Hepatic stellate cell (primary cell): ENCODE measurements at places on chromosomes 3 and 15.
A peak's percentile ranks its signal among the peaks of the same experiment; 100 is the strongest.

GRCh38 chr3:195821403-195822130 is 9.8 kb upstream of the MUC4 start:
- DNase-seq = no peak

DNA sequence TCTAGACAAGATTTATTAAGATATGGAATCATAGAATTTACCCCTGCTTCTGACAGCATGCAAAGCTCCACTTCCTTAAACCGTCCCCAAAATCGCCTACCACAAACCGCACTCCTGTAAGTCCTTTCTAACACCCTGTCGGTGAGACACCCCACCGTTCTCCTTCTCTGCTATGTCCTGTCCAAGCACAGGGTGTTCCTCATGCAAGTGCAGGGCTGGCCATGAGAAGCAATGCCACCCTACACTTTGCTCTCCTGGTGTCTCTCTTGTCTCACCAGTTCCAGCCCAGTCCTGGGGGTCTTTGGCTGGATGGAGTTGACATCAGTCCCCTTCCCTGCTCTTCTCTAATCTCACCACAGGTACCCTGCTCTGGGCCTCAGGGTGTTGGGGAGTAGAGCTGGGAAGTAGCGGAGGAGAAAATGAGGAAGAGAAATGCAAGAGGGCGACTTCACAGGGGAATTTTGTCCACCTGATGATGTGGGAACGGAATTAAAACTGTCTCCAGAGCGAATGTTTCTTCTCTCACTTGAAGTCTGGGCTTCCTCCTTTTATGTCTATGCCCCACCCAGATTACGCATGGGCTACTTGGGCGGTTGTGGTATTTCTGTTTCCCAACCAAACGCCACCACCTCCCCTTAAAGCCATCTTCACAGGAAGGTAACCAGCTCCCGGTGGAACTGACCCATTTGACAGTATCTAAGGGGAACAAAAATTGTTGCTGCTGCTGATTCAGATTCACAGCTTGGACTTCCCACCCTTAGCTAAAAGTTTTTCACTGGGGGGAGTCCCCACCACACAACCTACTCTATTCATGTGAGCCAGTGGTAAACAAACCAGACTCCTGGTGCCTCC is 49.9 kb downstream of the CASR start:
- no peak for DNase-seq

DNA sequence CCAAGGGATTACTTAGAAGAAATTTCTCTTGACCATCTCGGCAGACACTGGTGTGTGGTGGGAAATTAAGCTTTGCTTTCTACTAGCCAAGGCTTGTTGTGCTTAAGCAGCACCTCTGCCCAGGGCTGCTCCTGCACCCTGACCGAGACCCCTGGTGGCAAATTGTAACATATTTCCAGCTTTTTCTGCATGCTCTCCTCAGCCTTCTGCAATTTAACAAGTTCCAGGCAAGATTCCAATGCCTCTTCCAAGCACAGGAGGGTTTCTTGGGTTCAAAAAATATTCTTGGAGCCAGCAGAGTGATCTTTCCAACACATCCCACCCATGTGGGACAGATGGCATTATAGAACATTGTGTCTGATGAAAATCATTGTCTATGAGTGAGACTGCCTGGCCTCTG is 210.5 kb downstream of the CLSTN2 start:
- no peak for DNase-seq

DNA sequence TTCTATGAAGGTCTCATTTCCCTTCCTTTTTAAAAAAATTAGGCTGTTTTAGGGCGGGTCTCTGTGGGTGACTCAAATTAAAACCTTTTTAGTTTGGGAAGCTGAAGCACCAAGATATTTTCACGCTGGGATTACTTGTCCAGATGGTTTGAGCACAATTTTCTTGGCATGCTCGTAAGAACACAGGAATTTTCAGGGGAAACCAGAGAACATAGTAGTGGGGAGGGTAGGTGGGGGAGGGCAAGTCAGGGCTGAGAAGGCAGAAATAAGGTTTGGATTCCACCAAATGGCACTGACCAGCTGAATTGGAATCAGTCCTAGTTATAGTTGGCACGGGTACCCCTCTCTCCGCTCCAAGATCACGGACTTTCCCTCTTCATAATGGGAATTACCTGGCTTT is 97.3 kb upstream of the LRIG1 start:
- DNase-seq = no peak

GRCh38 chr3:100087198-100087597 is 27.1 kb downstream of the FILIP1L start:
- DNase-seq = no peak

DNA sequence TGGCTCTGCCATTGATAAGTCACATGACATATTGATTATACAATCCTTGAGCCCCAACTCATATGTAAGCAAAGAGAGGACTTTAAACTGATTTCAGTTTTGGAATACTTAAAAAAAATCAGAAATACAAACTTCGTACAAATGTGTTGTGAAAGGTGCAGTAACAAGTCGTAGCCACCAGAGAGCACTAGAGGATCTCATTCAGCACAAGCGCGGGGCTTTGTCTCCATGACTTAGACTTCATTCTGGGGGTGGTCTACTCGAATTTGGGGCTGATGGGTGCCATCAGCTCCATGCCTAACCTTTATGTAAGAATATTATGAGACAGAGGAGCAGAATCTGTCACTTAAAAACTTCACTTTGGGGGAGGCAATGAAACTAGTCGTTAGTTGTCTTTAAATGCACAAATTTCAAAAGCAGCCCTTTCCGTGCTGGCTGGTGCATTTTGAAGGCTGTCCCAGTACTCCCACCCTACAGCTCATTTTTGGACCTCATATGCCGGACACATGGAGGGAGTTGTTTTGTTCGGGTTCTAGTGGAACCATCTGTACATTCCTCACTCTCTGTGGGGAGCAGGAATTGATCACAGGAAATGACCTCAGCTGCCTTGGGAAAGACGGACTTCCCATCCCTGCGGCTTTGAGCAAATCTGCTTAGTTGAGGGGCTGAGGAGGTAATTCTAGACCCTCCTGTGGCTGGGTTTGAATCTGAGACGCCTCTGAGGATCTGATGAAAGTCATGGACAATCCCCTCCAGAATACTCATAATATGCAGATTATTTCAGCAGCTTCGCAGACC is 27.5 kb upstream of the MASP1 start:
- peak; percentile 42 for DNase-seq

- no peak for DNase-seq
Observed at GRCh38 chr15:76258460-76258859, 52.8 kb downstream of the ETFA start.

GRCh38 chr15:80685628-80686027 is 9.5 kb upstream of the ABHD17C start:
- no peak for DNase-seq

- DNase-seq = no peak
Observed at GRCh38 chr3:127391436-127392155, 103.8 kb upstream of the PRR20G start.

- no peak for DNase-seq
Observed at GRCh38 chr3:57978316-57978715, 29.9 kb upstream of the FLNB start.

GRCh38 chr15:101210466-101210865 is 41.4 kb downstream of the CHSY1 start:
- DNase-seq = no peak

- no peak for DNase-seq
Observed at GRCh38 chr15:76313731-76314130, 2.5 kb upstream of the ETFA start.

DNA sequence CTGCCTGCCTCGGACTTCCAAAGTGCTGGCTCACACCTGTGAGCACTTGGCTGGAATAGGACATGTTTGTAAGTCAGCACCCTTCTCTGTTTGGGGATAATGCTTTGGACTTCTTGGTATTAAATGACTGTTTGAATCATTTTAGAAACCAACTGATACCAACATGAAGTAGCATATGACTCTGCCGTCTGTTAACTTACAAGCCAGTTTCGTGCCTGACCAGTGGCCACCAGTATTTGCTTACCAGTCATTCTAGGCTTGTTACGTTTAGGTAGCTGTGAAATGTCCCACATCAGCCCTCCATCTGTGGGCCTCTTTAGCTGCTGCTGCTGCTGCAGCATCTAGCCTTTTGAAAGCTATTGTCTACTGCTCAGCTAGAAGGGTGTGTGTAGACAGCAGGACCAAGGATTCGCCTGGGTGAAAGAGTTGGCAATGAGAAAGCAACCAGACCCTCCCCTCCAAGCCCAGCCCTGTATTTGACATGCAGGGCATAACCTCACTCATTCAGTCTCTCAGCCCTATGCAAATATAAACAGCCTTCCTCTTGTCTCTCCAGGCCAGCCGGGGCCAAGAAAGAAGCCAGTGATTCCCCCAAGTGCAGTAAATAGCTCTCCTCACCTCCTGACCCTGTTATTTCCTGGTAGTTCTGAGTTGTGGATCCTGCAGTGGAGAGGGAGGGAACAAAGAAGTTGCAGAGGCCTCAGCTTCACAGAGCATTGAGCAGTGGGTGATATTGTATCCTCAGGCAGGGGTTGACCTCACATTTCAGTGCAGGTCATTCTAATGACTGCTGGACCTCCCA is 51.0 kb downstream of the NKIRAS1 start:
- peak; percentile 46 for DNase-seq

- DNase-seq = no peak
Observed at GRCh38 chr3:68483041-68483440, 449.3 kb downstream of the TAFA4 start.

DNA sequence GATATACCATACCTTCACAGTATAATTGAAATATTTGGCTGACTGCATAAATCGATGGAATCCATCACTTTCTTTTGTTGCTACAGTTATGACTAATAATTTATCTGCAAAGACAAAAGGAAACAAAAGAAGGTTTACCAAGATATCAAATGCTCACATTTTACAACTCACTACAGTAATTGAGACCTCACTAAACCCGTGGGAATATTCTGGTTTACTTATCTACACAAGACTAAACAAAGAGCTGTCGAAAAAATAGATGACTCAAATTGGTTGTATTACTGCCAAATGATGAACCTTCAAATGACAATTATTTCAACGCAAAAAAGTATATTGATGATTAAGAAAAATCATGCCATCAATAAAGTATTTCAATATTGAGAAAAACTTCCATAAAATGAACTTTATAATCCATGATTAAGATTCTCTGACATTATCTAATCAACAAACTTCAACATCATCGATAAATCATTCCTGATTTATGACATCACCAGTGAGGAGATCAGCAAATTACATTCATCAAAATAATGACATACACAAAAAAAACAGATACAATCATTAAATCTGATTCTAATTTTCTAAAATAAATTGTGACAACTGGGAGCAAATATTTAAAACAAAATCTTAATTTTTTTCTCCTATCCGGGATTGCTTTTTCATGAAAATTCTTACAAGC is 36.7 kb downstream of the PLOD2 start:
- DNase-seq = no peak

DNA sequence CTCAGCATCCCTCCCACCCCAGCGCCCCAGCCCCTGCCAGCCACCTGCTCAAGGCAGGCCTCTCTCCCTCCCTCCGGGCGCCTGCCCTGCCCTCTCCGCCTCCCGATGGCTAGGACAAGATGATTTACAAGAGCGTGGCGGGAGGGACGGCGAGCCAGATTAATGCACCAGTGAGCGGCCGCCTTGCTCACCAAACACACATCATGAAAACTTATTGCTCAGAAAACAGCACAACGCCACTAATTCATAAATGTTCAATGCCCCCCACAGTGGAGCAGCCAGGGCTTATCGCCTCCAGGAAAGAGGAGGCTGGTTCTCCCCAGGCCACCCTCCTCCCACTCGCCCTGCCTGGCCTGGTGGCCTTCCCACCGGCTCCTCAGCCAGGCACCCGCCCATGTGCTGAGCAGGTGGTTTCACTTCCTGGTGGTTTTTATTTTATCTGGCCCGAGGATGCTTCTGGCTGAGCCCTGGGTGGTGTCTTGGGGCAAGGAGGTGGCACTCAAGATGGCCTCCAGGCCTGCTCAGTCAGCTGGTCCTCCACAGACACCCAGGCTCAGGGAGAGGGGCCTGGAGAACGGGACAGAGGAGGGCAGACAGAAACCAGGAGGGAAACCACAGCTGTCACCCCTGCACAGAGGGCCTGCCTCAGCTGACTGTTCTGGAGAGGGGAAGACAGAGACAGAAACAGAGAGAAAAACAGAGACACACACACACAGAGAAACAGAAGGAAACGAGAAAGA is 284.9 kb downstream of the UACA start:
- no peak for DNase-seq

DNA sequence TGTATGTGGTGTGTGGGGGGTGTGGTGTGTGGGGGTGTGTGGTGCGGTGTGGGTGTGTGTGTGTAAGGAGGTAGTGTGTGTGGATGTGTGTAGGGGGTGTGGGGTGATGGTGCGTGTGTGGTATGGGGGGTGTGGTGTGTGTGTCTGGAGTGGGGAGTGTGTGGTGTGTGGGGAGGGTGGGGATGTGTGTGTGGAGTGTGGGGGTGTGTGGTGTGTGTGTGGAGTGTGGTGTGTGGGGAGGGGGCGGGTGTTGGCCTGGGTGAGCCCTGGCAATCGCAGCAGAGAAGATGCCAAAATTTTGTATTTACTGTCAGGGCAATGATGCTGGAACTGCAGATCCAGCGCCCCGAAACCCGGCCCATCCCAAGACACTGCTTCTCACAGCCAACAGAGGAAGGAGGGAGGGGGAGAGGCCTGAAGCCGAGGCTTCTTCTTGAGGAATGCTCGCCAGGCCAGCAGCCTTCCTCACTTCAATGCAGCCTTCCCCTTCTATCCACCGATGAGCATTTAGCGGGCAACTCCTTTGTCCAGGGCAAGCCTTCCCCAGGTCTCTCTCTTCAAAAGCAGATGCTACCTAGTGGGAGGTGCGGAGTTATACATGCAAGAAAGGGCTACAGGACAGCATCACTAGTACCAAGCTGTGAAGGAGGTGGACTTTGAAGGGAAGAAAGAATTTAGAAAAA is 11.9 kb upstream of the SRP14 start:
- DNase-seq = no peak

DNA sequence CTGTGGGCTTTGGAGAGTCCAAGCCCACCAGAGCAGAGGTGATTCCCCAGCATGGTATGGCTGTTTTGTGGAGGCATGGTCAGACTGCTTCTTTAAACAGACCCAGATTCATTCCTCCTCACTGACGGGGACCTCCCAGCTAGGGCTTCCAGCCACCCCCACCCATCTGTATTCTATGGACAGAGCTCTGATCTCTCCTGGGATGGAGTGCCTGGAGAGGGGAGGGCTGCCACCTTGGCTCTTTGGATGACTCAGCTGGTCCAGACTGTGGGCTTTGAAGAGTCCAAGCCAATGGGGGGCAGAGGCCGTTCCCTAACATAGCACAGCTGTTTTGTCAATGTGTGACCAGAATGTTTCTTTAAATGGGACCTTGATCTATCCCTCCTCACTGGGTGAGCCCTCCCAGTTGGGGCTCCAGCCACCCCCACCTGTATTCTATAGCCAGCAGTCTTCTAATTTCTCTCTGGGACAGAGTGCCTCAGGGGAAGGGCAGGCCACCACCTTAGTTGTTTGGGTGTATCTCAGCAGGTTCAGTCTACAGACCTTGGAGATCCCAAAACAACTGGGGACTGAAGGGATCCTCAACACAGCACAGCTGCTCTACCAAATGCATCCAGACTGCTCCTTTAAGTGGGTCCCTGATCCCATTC is 122.0 kb upstream of the OSTN start:
- DNase-seq = no peak

GRCh38 chr15:100242989-100243388 is 98.8 kb downstream of the ADAMTS17 start:
- no peak for DNase-seq
